ENCODE measurements at places on chromosomes 2 and 18. TPM values are rescaled to one million over a fixed set of nuclear protein-coding genes. Genes with fewer than 3 reads are reported as not detected.

DNA sequence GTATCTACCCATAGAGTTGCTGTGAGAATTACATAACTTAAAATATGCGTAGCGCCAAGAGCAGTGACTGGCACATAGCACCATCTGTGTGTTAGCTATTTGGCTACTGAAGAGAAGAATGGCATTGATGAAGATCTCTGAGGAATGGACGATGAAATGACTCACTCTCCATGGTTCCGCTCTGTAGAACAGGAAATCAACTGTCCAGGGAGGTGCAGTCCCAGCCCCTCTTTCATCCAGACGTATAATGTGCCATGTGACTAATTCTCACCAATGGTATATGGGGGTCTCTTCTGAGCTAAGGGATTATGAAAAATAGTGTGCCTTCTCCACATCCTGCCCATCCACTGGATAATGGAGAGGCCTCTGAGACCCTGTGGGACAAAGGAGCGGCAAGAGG is 254.8 kb downstream of the CYP26B1 start:
- no peak for DNase-seq

GRCh38 chr2:112474844-112475486 is 7.0 kb upstream of the TTL start:
- no peak for DNase-seq

DNA sequence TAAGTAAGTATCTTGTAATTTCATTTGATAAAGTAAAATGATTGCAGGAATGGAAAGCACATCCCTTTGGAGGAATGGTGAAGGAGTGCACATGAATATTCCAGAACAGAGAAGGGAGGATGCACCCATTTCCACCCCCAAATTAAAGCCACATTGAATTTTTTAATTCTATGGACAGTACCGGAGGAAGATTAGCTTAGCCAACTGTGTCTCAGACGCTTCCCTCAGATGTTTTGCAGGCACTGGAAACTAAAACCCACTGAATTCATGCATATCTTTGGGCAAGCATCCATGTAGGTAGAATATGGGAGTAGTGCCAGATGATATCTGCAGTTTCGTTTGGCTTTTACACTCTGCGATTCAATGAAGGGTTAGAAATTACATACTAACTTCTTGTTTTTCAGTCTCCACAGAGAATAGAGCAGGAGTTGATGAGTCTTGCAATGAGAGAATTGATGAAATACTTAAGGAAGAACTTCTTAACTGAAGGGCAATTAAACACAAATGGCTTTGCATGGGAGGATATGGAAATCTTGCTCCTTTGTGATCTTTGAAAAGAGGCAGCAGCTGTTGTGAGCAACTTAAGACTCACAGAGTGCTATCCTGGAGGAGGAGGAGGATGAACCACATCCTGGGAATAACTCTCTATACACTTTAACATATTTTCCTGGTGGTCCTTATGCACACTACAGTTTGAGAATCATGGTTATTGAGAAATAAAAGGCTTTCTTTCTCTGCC is 71.7 kb upstream of the MYO3B start:
- no peak for DNase-seq

DNA sequence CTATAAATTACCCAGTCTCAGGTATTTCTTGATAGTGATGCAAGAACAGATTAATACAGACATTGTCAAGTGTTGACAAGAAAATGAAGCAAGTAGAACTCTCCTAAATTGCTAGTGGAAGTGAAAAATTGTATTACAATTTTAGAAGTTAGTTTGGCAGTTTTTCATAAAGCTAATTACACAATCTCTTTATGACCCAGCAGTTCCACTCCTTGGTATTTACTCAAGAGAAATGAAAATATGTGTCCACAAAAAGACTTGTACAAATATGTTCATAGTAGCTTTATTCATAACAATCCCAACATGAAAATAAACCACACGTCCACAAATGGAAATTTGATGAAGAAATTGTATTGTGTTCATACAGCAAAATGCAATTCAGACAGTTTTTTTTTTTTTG is 49.4 kb downstream of the PDE1A start:
- no peak for DNase-seq

GRCh38 chr18:2213905-2214304 is 357.4 kb downstream of the METTL4 start:
- DNase-seq: no peak

- DNase-seq: no peak
Measured at GRCh38 chr2:143901185-143901842, 618.6 kb downstream of the ZEB2 start.

DNA sequence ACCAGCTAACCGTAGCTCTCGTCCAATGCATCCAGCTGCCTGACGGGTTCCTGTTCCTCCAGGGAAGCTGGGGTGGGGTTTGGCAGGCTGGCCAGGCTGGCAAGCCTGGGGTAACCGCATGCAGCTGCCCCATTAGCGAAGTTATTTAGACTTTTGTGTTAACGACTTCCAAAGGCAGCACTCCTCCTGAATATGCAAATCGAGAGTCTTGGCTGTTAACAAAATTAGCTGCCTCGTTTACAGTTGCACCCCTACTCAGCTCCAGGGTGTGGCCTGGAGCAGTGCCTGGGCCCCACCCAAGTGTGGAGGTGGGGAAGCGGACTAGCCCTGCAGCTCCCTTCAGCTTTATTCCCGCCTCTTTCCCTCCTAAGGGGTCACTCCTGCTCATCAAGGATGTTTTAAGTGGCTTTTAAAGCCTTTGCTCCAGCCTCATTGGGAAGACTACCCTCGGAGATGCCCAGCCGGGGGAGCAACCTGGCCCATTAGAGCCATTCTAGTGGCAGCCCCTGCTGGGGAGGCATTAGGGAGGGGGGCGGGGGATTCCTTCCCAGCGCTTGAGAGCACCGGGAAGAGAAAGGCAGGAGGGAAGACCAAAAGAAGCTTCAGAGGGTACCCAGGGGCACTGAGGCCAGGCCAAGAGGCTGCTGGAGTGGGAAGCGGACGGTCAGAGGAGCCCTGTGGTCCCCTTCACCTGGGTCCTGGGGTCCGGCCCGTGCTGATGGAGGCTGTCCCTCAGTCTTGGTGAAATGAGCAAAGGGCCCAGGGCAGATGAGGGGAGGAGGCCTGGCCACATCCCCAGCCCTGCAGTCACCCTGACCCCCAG is 204.1 kb downstream of the CELF4 start:
- DNase-seq: no peak

- DNase-seq: peak; percentile 98
Measured at GRCh38 chr2:237291138-237291792, 122.7 kb downstream of the COL6A3 start.

DNA sequence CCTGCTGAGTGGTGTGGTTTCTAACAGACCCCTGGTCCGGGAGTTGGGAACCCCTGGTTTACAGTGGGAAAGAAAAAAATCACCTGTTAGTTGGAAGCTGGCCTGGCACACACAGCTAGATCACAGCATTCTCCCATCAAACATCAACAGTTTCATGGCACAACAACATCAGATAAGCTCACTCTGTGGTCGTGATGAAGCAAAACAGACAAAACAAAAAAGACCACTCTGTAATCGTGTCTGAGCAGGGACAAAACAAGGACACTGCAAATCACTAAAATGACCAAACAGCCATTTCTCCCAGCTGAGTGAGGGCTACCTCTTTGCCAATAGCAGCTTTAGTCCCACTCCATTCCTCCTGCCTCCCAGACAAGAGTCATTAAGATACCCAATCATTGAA is 9.0 kb upstream of the IMPACT start:
- DNase-seq: no peak

- no peak for DNase-seq
Measured at GRCh38 chr2:15846626-15847025, 93.7 kb upstream of the MYCN start.

GRCh38 chr18:13574761-13575160 is 151.6 kb downstream of the FAM210A start:
- no peak for DNase-seq

DNA sequence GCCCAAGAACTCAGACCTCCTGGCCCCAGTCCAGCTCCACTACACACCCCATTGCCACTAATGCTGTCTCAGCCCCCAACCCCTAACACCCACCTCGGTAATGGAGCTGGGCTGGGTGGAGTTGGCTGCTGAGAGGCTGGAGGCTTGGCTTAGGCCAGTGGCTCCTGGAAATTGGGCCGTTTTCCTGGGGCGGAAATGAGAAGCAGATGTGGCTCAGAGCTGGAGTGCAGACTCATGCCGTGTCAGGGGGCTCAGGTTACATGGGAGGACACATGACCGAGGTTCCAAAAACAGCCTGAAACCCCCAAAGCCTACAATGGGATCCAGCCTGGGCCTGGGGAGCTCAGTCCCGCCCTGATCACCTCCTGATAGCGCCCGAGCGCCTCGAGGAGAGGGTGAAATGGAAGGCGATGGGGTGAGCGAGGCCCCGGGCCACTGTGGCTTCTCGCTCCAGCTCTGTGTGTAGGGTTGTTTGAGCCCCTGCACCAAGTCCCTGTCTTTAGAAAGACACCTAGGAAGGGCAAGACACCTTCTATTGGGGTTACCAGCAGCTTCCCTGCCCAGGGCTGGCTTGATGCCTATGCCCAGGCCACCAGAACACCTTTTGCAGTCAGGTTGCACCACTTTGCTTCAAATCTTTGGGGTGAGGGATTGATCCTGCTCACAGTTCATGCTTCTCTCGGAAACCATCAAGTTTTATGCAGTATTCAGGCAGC is 175.7 kb upstream of the HAAO start:
- DNase-seq: no peak

GRCh38 chr2:128154225-128154624 is 63.2 kb downstream of the UGGT1 start:
- DNase-seq: no peak

DNA sequence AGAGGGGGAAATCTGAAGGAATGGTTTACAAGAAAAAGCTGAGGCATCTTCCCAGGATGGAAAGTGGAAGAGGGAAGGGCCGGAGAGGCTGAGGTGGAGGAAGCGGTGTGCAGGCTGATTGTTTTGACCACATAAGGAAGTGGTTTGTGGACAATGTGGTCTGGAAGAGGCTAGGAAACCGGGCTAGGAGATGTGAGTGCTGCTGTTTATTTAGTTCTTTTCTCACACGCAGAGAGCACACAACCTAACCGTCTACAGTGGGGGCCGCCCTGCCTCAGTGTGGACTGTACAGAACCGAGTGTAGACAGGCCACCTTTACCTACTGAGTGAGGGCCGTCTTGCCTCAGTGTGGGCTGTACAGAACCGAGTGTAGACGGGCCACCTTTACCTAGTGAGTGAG is 251.7 kb upstream of the PXDN start:
- no peak for DNase-seq

DNA sequence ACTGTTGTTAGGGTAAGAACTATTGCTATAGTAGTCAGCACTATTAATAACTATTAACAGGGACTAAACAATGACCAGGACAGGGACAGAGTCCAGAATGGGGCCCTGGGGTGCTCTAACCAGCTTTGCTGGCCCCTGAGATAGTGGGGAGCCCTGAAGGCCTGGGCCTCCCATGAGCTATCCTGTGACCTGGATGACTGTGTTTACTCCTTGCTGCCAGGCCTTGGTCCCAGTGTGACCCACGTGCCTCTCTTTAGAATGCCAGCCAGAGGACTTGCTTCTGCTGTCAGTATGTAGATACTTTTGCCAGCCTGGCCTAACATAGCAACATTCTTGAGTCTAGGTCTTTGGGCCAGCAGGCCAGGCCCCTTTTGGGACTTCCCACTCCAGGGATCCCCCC is 11.4 kb downstream of the CDK5R2 start:
- DNase-seq: no peak

GRCh38 chr2:10179422-10179821 is 56.9 kb downstream of the RRM2 start:
- no peak for DNase-seq

DNA sequence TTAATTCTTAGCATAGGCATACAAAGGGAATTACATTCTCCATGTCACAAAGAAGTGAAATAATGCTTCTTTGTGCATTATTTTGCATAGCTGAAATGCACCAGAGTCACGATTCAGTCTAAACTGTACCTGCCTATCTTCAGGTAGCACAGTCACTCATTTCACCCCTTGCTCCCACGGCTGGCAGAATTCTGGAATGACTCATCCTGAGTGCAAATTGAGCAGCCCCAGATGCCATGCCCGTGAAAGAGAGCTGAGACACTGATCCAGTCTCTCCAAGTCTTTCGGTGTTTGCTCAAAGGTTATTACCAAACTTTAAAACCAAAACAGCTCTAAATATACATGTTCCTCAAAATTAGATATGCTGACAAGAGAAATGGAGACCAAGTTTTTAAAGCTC is 168.3 kb upstream of the POU3F3 start:
- no peak for DNase-seq

- DNase-seq: no peak
Measured at GRCh38 chr18:70169747-70170146, 35.7 kb downstream of the RTTN start.

- no peak for DNase-seq
Measured at GRCh38 chr2:230664128-230664527, 48.5 kb upstream of the CAB39 start.

- no peak for DNase-seq
Measured at GRCh38 chr2:173996766-173997165, 31.6 kb upstream of the SP3 start.

DNA sequence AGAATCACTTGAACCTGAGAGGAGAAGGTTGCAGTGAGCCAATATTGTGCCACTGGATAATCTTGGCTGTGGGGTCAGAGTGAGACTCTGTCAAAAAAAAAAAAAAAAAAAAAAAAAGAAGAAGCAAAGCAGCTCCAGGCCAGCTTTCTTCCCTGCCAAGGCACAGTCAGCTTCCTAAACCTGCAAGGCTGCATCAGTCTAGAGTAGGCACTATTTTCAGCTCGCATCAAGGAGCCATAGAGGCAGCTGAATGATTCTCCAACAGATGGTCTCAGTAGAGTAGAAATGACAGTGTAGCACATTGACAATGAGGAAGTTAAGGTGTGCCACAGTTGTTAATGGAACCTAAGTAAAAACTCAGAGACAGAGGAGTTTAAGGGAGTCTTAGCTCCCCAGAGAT is 35.6 kb downstream of the BMP10 start:
- DNase-seq: no peak

- DNase-seq: no peak
Measured at GRCh38 chr18:13455960-13456481, 237.5 kb downstream of the LDLRAD4 start.

GRCh38 chr2:191899410-191899809 is 52.5 kb upstream of the CAVIN2 start:
- no peak for DNase-seq

The CNNM4 gene
- 4.8 TPM for polyA plus RNA-seq

The CNPPD1 gene
- 77.7 TPM for polyA plus RNA-seq

The TUBA3E gene
- not detected for polyA plus RNA-seq

The NEB gene
- 0.29 TPM for polyA plus RNA-seq

The GTF2A1L gene
- polyA plus RNA-seq: 4.0 TPM

The MRPL53 gene
- polyA plus RNA-seq: 75.2 TPM

The CCDC178 gene
- polyA plus RNA-seq: 1.5 TPM

All from urinary bladder (tissue), 4 donors.